ENCODE measurements at places on chromosomes 16 and 17. TPM values are rescaled to one million over a fixed set of nuclear protein-coding genes. Genes with fewer than 3 reads are reported as not detected.

SCGB1C2 gene
- not detected for total RNA-seq

ABCA9 gene
- 55.4 TPM for total RNA-seq

GUCY2D gene
- total RNA-seq = not detected

CACNG4 gene
- total RNA-seq = 0.56 TPM

MYL4 gene
- total RNA-seq = 0.46 TPM

MEFV gene
- 3.7 TPM for total RNA-seq

CTRB1 gene
- not detected for total RNA-seq

G6PC1 gene
- total RNA-seq = not detected

CEP20 gene
- 25.5 TPM for total RNA-seq

TNS4 gene
- total RNA-seq = 1.8 TPM

NATD1 gene
- 7.8 TPM for total RNA-seq

EFCAB13 gene
- total RNA-seq = 4.3 TPM

TOX3 gene
- not detected for total RNA-seq

TPSD1 gene
- not detected for total RNA-seq

GNG13 gene
- not detected for total RNA-seq

OR3A1 gene
- not detected for total RNA-seq

C1QTNF8 gene
- total RNA-seq = not detected

KCNJ12 gene
- total RNA-seq = 1.5 TPM

DNA sequence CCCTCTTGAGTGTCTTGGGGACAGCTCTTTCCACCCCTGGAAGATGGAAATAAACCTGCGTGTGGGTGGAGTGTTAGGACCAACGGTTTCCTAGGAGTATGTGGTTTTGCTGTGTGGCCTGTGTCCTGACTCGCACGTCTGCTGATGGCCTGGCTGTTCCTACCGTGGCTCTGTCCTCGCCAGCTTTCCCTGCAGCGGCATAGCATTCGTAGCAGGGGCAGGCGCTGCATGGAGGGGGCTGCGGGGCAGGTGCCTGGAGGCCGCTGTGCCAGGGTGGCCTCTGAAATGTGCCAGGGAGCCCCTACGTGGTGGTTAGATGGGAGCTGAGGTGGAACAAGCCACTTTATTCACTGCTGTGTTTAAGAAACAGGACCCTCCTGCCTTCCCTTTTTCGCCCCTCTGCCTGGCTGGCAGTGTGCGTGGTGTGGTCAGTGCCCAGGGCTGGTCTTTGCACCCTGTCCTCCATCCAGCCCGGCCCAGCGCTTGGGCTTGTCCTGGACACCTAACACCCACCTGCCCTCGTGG, 10.6 kb downstream of the SLC16A3 start:
- no peak for DNase-seq

DNA sequence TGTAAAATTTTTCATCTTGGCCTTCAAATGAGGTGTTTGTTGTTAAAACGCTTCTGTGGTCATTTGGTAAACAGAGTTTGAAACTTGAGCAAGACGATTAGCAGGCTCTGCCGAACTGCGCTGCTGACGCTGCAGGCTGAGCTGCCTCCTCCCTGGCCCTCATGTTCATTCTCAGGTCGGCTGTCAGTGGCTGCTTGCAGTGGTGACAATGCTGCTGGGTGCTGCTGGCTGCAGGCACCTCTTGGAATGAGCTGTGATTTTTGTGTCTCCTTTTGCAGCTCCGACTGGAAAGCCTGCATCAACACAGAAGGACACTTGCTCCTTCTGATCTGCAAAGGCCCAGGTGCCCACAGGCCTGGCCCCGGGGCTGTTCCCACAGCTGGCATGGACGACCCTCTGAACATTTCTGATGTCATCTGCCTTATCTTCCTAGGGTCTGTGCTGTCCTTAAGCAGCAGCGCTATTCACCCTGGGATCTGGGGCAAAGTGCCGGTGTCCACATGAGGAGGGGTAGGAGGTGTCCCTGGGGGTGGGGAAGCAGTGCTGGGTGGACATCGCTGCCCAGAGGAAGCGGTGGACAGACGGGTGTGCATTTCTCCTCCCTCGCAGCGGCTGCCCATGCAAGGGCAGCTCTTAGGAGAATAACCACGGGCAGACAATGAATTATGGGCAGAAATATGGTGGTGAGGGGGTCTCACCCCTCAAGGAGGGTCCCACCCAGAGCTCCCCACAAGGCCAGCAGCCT, 23.1 kb upstream of the OSGIN1 start:
- no peak for DNase-seq

GRCh38 chr17:32141679-32142037, 644 bp upstream of the RHOT1 start:
- no peak for DNase-seq

GRCh38 chr17:72386619-72387237, 265.9 kb downstream of the SOX9 start:
- no peak for DNase-seq

- no peak for DNase-seq
Measured at GRCh38 chr17:72955391-72956140, 136.9 kb downstream of the SLC39A11 start.

DNA sequence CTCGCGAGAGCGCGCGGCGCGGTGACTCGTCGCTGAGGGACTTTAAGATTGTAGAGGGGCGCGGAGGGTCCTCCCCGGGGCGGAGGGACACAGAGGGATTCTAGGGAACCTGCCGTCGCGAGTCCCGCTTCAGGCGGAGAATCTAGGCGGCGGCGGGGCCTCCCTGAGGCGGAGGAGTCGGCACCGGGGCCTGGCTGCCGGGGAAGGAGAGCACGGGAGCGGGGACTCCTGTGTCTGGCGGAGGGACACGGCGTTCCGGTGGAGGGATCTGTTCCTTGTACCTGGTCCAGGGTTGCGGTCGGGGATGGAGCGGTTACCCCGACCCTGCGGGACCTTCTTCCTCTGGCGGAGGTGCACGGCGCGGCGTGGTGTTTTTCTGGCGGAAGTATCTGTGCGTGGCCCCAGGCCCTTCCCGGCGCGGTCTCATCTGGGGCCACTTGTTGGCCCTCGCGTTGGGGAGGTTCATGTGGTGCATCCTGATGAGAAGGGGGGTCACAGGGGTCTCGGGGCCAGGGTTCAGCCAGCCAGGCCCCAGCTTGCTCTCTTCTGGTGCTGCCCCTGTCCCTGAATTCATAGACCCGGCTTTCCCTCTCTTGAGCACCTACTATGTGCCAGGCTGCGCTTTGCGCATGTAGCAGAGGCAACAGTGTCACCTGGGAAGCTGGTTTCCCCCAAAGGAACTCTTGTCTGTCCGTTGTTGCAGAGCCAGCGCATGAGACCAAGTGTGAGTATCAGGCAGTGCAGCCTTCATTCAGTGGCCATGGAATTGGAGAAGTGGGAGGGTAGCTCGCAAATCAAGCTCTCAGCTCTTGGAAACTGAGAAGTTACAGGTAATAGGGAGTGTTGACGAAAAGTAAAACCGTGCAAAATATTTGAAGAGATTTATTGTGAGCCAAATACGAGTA, 563 bp upstream of the ZKSCAN2 start:
- DNase-seq = peak; percentile 59

- no peak for DNase-seq
Measured at GRCh38 chr17:42827472-42827871, 3.4 kb upstream of the BECN1 start.

DNA sequence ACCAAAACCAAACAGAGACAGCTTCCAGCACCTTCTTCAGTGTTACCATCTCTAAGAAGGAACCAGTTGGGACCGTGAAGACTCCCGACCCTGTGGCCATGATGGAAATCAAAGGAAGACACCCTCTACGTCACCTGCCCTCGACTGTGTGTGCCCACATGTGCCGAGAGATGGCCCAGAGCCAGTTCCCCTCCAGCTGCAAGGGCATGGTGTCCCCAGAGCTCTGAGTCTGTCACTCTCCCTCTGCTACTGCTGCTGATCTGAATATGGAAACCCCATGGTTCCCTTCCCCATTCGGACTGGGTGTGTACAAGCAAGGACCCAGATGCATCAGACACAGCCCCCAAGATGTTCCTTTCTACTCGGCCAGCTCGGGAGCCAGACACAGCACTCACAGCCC, 76.4 kb downstream of the SOCS1 start:
- no peak for DNase-seq

GRCh38 chr17:50484386-50485155, 5.9 kb downstream of the RSAD1 start:
- DNase-seq = no peak

DNA sequence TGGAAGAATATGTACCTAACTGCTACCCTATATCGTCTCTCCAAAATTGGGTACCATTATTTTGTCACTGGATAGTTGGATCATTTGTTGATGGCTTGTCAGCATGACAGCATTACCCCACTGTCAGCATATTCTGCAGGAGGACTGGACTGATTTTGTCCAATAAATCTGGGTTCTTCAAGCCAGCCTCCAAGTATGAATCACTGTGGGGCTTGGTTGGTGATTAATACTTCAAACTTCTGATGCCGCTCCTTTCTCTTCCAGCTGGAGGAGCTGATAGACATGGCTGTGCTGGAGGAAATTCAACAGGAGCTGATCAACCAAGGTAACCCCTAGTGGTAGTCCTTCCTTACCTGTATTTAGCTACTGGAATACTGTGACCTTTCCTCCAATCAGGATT, 2.5 kb downstream of the RPAIN start:
- no peak for DNase-seq

DNA sequence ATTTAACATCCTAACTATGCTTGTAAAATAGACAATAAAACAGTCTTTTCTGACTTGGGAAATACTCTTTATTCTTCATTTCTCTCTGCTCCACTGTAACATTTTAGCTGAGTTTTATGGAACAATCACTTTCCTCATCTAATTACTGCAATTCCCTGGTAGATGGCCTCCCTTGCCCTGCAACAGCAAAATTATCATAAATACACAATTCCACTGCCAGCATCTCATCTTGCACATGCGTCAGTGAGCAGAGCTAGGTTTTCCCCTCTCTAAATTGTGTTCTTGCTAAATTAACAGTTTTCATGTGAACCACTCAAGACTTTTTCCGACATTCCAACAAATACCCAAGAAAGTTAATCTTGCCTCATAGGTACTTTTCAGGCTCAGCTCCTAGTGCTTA, 920.9 kb upstream of the GOT2 start:
- DNase-seq = no peak

DNA sequence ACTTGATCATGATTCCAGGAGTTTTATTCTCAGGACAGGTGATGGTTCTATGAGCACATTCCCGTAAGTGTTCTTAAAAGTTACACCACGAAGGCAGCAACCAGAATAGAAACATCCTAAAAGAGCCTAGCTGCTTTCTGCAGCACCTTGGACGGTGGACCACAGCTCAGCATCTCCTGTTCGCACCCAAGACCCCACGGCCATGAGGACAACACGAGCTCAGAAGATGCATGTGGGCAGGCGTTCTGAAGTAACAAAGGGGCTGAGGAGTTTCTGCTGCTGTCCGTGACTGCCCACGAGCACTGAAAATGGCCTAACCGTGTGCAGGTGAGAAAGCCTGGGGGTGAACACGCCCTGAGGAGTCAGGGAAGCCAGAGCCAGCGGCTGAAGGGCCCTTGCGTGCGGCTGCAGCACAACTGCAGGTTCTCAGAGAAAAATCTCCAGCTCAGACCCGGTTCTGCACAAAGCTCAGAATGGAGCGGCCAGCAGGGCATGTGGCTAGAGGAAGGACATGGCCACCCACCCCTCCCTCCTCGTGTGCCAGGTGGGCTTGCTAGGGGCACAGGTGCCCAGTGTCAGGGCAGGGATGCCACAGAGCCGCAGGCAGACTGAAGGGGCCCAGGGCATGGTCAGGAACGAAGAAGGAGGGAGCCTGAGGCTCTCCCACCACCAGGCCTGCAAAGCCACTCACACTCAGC, 10.8 kb upstream of the C16orf95 start:
- DNase-seq = no peak

- DNase-seq = no peak
Measured at GRCh38 chr17:180381-181244, 837 bp downstream of the DOC2B start.

GRCh38 chr17:43542859-43543258, 3.3 kb downstream of the ETV4 start:
- DNase-seq = no peak

DNA sequence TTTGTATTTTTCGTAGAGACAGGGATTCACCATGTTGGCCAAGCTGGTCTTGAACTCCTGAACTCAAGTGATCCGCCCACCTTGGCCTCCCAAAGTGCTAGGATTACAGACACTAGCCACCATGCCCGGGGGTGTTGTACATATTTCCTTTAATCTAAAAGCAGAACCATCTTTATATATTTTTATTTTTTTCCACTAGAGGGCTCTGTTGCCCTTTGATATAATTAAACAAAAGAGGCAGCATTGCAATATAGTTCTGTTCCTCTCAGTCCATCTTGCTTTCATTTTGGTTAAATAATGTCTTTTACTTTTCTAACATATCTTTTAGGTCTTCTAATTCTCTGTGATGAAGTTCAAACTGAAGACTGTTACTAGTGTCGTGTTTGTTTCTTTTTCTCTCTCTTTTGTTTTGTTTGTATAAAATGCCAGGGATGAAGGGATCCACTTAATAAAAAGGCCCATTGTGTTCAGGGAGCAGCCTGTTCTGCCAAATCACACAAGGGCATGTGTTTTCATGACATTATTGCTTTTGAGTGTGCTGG, 23.4 kb downstream of the WWOX start:
- no peak for DNase-seq

- DNase-seq = no peak
Measured at GRCh38 chr16:59686405-59686804, 952.3 kb upstream of the GOT2 start.

GRCh38 chr17:48729335-48730239, 1.0 kb upstream of the HOXB13 start:
- DNase-seq = no peak

- no peak for DNase-seq
Measured at GRCh38 chr16:27597361-27597760, 47.4 kb downstream of the KATNIP start.

DNA sequence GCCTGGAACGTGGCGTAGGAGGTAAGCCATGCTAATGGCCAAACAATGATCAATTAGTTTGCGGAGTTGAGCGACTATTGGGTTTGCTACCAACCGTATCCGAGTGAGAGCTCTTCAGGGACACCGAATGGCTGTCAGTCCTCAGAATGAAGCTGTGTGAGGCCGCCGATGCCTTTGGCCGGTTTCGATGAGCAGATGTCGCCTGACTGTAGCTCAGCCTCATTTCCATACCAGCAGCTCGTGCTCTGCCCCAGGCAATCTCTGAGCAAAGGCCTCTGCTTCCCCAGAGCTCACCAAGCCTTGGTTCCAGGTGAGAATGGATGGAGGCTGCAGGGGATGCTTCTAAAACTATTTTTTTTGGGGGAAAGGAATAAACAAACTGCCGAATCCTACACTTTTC, 111.7 kb upstream of the HS3ST4 start:
- DNase-seq = no peak

DNA sequence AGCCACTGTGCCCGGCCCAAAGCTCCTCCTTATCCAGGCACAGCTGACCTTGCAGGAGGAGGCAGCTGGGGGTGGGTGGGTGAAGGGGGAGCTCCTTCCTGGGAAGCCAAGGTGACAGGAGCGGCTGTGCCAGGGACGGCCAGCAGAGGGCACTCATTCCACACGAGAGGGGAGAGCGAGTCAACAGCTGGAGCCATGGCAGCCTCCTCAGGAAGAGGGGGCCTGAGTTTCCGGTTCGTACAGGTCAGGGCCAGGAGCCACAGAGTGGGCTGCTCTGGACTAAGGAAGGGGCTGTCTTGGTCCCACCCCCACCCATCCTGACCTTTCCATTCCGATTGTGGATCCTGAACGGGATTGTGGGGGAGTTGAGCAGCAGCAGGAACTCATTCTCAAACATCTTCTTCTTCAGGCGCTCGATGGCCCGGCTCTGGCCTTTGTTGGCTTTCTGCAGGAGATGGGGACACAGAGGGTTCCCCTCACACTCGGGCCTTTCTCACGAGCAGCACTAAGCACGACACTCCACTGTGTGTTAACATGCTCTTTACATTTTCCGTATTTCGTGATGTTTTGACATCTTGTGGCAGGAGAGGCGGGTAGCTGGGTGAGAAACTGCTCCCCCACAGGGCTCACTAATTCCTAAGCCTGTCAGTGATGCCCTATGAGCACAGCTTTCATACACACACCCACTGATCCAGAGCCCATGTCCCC, 61.6 kb downstream of the TIMM22 start:
- no peak for DNase-seq
